Fibroblast of mammary gland (primary cell): ENCODE measurements at places on chromosomes 5 and 9.

GRCh38 chr5:7886849-7887475 is 18.0 kb downstream of the MTRR start:
- DNase-seq = peak; percentile 61

DNA sequence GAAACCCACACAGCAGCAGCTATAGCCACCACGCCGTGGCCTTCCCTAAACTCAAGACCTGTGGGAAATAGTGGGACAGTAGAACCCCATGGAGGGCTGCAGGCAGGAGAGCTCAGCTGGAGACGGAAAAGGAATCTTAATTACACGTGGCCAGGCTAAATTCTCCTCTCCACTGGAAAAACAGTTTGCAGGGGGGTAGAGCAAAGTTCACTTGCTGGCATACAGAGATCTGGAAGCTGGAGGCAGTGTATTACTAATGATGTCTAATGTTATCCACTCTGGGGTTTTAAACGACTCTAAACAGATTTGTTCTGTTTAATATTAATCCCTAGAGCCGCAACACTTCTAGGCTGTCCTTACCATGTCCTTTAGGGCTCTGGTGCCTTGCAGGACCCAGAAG is 257.1 kb downstream of the SAXO1 start:
- no peak for DNase-seq

- DNase-seq = no peak
Observed at GRCh38 chr5:98497418-98497817, 276.0 kb upstream of the RGMB start.

DNA sequence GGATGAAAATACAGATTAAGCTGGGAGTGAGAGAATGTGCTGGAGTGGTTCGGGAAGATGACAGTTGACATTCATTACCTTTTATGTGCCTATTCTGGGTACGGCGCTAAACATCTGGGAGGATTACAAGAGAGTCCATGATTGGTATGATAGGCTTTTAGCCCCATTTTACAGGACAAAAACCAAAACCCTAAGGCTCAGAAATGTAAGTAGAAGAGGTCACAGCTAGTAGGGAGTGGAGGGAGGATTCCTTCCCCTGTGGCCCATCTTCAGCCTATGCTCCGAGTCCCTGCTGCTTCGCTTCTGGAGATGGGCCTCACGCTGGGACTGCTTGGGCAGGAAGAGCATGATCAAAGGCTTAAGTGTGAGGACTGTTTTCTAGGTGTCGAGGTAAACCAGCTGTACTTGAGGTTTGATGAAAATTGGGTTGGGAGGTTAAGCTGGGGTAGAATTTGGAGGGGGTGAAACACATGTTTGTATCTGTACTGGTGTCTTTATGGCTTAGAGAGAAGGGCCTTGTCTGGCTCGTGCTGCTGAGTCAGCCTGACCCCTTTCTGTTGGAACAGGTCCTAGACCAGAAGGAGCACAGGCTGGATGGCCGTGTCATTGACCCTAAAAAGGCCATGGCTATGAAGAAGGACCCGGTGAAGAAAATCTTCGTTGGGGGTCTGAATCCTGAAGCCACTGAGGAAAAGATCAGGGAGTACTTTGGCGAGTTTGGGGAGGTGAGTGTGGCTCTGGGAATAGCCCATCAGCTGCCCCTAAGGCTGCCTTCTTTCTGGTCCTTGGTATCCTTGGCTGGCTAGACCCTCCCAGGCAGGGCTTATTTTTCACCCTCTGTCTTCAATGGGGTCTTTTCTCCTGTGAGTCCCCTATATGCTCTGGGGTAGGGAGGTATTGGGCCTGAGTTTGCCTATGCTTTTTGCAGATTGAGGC is 2.1 kb downstream of the HNRNPAB start:
- DNase-seq = peak; percentile 56

GRCh38 chr5:35745660-35746059 is 111.0 kb upstream of the IL7R start:
- no peak for DNase-seq

DNA sequence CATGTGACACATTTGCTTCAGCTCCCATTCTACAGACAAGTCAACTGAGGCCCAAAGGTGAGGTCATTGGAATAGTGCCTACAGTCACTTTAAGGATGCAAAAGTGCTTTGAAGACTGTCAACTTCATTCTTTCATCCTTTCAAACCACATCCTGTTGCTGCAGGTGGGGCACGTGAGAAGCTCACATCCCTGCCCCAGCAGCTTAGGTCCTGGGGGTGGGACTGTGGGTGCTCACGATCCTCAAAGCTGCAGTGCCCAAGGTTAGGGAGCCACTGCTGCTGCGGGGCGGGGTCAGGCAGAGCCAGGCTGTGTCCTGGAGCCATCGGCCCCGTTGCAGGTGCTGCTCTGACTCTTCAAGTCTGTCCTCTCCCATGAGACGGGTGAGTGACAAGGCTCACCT is 57.9 kb upstream of the IER5L start:
- DNase-seq = no peak

DNA sequence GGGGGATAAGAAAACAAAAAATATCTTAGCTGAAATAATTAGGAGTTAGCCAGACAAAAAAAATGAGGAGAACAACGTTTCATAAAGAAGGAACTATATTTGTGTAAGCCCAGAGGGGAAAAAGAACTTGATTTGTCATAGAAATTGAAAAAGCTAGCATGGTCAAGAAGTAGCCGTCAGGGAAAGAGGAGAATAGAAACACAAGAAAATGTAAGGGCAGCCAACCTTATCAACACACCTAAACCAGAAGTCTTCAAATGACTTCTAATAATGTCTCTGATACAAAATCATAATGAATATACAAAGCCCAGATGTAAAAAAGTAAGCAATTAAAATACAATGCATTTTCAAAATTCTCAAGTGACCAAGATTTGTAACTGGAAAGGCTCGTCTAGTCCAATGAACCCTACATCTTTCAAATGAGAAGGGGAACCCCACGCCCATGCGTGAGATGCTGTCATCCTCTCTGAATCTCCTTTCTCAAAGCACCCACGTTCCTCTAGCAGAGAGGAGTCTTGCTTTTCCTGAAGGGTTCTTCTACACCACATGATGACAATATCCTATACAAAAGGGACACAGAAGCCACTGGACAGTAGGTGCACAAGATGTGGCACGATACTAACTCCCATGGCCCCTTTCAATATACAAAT is 103.7 kb downstream of the ARL15 start:
- DNase-seq = no peak

DNA sequence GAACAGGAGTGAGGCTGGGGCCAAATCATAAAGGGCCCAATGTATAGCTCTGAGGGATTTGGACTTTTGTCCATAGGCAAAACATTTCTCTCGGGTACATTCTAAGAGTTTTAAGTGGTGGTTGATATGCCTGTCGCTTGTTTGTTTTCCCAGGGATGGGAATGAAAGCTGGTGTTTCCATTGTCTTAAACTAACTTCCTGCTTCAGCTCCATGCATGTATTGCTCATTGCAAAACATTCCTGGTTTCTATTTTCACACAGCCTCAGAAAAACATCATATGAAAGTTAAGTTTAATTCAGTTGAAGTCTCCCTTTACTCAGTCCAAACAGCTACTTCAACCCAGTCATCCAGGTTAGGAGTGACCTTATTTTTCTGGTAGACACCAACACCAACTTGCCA is 235.0 kb downstream of the ACTL7B start:
- DNase-seq = peak; percentile 25

- DNase-seq = no peak
Observed at GRCh38 chr5:170488570-170488969, 15.2 kb upstream of the KCNIP1 start.

- DNase-seq = no peak
Observed at GRCh38 chr9:84189904-84190303, 150.7 kb downstream of the SLC28A3 start.

DNA sequence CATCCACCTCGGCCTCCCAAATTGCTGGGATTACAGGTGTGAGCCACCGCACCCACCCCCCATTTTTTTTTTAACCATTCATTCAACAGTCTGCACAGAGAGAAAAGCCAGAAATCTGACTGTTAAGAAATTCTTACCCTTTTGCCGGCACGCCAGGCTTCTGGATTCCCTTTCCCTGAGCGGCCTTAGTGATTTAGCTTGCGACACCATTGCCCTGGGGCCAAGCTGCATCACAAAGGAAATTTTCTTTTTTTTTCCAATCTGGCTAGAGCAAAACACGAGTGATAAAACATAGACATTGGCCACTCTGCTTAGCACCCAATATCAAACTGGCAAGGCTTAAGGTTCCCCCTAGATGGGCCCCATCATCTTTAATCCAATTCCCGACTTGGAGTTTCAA is 21.2 kb upstream of the ATOSB start:
- no peak for DNase-seq

GRCh38 chr5:151665613-151666012 is 21.1 kb downstream of the SPARC start:
- DNase-seq = no peak

- DNase-seq = no peak
Observed at GRCh38 chr5:132238901-132239500, 11.3 kb upstream of the P4HA2 start.
